Activated CD8-positive, alpha-beta T cell treated with anti-CD3 and anti-CD28 coated beads, Interleukin-2, amount 10 ng/mL, durations not matched to agents 7 days and 5 days (primary cell): ENCODE measurements at places on chromosomes 3 and 15. TPM values are rescaled to one million over a fixed set of nuclear protein-coding genes. Genes with fewer than 3 reads are reported as not detected.

DNA sequence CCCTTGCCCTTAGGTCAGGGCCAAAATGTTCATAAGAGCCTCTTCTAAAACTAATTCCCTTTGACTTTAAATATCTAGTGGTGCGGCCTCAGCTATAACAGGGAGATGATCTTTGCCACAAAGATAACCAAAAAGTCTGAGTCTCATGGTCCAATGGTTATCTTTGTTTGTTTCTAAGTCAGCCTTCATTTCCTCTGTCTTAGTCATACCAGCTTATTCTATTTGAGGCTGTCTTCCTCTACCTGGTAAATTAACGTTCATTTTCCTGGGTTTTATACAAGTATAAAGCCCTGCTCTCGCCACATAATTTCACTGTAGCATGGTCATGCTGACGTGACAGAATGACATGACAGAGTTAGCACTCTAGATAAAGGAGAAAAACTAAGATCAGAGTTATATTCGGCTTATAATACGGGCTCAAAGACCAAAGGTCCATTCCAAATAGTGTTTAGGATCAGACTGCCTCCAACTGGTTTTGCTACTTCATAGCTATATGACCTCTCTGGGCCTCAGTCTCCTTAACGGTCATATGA, 18.4 kb downstream of the ZNF860 start:
- DNase-seq = no peak

GRCh38 chr3:126672741-126673140, 17.8 kb upstream of the TXNRD3 start:
- DNase-seq = no peak

- no peak for DNase-seq
Observed at GRCh38 chr3:112770032-112770626, 76.5 kb downstream of the CD200R1L start.

DNA sequence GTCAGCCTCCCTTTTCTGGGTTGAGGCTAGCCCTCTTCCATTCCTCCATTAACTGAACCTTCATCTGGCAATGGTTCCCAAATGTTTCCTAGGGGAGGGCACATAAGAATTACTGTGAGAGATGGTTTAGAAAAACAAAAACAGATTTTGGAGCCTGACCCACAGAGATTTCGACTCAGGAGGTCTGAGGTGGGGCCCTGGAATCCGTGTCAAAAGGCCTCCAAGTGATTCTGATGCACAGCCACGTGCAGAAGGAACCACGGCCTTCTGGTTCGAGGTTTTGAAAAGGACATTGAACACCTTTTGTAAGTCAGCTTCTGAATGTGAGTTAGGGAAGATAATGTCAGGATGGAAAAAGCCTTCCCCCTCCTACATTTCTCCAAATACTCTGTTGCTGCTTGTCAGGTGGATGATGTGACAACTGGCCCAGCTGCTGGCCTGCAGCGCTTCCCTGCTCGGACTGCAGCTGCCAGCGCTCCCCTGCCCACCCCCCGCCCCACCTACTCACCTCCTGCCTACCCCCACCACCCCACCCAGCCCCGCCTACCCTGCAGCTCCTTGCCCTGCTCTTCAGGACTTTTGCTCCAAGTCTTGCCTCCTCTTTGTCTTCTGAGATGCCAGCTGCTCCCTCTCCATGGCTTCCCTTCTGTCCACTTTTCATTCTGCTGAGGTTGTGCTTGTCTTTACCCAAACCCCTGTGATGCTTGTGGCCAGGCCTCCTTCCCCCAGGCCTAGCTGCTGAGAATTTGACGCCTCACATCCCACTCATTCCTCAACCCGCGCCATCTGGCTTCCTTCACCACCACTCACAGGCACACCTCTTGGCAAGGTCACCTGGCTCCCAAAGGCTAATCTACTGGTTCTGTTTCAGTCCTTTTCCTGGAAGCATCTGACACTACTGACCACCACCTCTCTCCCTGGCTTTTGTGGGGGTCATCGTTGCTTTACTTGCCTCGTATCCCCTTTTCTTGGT, 6.6 kb downstream of the EHD4 start:
- DNase-seq = no peak

Gene LTF
- not detected for total RNA-seq
